ENCODE measurements at places on chromosomes 3 and 15.

- DNase-seq, result no peak
Measured at GRCh38 chr3:10746001-10746400, 70.0 kb upstream of the SLC6A11 start.

DNA sequence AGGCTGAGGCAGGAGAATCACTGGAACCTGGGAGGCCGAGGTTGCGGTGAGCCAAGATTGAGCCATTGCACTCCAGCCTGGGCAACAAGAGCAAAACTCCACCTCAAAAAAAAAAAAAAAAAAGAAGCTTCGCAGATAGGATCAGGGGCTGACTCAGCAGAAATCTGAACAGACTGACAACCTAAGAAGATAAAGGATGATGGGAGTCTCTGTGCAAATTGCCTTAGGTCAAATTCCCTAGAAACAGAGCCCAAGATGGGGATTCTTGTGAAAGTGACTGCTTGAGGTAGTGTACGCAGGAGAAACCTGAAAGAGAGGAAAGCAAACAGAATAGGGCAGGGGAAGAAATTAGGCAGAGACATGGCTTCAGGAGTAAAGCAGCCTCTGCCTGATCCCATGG lies 160.8 kb upstream of the LRIG1 start:
- DNase-seq, result no peak

GRCh38 chr3:43863966-43864933 lies 173.5 kb downstream of the ABHD5 start:
- no peak for DNase-seq

DNA sequence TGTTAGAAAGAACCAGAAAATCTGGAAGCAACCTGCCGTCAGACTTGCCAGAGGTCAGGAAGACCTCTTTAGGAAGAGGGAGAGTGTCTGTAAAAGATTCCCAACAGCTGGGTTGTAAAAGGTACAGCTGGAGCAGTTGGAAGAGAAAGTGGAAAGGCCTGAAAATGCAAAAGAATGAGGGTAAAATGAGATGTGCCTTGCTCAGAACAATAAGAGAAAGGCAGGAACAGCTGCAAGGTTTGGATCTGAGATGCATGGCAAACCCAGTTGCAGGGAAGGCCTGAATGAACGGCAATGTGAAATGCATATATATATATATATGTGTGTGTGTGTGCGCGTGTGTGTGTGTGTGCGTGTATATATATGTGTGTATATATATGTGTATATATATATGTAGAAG lies 88.1 kb downstream of the ZIC1 start:
- DNase-seq, result no peak

DNA sequence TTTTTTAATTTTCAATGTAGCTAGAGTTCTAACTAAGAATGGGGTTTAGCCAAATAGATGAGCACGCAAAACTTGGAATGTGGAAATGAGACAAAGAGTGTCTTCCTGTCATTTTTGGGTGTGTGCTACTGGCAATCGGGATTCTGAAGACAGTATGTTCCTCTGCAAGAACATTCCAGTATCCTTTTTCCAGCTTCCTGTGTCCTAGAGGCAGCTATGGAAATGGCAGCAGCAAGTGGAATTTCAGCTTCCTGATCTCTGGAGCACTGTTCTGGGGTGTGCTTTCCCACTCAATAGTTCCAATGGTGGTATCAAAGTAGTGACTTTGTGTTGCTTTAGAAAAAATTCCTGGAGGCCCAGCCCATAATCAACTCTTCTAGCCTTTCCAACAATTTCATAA lies 642.9 kb upstream of the KCNMB2 start:
- no peak for DNase-seq

GRCh38 chr15:69526081-69527061 lies 73.8 kb downstream of the RPLP1 start:
- no peak for DNase-seq

DNA sequence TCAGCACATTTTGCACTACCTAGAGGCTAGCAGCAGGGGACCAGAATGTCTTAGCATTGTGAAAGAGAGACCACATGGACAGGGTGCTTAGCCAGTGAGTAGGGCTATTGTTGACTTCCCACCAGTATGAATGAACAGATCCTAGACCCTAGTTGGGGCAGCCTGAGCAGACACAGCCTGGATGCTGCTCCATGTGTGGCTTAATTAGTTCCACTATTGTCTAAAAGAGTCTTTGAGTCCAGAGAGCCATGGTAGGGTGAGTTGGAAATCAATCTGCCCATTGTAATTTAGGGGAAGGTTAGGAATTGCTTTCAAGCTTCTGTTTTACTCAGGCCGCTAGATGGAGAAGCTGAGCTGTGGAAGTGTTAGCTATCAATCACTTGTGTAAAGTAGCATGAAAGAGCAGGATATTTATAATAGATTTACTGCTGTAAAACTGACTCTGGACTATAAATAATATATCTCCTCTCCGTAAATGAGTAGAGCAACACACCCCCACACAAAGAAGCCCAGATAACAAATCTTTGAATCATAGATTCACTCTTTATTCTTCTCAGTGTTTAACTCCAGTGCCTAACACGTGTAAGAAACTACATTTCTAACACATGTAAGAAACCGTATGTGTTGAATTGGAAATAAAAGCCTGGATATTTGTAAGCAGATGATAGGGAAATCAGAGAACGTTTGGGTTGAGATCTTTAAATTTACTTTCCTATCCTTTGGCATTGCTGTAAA lies 4.1 kb upstream of the GCSAM start:
- peak; percentile 58 for DNase-seq

All from NCI-H460 (cell line).